Stimulated activated CD8-positive, alpha-beta memory T cell treated with anti-CD3 and anti-CD28 coated beads, Interleukin-7, amount 100 ng/mL, for 1 hour (primary cell): ENCODE measurements at places on chromosomes 1 and 21.

- no peak for DNase-seq
These were observed 117.9 kb downstream of the MACF1 start for GRCh38 chr1:39322431-39322830.

DNA sequence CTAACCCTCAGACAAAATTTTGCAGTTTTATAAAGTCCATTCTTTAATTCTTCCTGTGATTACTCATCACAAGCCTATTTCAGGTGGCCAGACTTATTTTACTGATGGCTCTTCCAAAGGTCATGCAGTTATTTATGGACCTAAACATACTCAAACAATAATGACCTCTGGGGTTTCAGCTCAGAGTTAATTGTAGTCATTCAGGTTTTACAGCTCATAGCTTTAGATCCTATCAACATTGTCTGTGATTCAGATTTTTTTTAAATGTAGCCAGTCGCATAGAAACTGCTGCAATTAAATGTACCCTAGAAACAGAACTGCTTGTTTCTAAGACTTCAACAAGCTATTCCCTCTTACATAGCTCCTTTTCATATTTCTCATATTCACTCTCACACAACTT lies 270.8 kb downstream of the COL11A1 start:
- DNase-seq: no peak

- DNase-seq: no peak
These were observed 3.1 kb downstream of the ACAP3 start for GRCh38 chr1:1304331-1305299.

GRCh38 chr1:207328004-207328403 lies 6.5 kb downstream of the CD55 start:
- DNase-seq: no peak

DNA sequence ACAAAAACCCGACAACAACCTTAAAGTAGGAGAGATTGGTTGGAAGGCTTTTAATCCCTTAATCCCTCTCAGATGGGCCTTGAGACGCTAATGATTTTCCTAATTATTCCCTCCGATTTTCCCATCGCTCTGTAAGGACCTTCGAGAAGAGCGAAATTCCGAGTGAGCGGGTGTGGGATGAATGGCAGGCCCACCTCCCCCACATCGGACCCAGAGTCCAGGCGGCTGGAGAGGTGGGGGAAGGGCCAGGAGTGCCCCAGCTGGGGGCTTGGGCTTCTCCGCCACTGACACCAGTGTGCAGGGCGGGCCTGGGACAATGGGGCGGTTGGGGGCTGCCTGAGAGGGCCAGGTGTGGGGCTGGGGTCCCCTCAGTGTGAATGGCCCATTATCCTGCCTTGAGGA lies 23.4 kb downstream of the RHBG start:
- no peak for DNase-seq

GRCh38 chr1:201176940-201177339 lies 13.7 kb upstream of the IGFN1 start:
- no peak for DNase-seq

DNA sequence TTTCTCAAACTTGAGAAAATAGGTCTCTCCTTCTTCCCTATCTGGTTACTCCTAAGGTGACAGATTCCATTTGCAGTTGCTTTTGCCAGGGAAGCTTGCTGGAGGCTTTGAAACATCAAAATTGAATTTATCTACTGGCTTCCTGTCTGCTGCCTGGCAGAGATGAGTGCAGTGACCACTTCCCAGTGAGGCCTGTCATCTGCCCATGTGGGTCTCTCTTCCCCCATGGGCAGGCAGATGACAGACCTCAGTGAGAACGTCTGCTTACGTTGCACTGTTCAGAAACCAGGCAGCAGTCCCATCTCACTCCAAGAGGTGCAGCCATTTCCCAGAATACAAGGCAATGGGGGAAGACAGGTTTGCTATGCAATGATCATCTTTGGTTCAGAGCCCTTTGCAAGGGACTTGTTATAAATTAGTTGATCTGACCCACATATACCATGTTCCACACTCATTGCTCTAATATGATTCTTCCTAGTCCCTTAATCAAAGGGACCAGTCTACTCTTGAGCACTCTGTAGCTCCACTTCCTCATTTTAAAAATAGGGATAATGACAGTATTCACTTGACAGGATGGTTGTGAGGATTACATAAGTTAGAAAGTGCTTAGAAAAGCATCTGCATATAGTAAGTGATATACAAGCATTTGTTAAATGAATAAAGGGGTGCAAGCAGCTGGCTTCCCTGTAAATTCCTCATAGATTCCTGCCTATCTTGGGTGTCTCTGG lies 10.6 kb downstream of the PGBD5 start:
- DNase-seq: no peak
